ENCODE measurements at places on chromosomes 5 and 9.

GRCh38 chr5:169837686-169838085 is 142.6 kb downstream of the INSYN2B start:
- no peak for DNase-seq

DNA sequence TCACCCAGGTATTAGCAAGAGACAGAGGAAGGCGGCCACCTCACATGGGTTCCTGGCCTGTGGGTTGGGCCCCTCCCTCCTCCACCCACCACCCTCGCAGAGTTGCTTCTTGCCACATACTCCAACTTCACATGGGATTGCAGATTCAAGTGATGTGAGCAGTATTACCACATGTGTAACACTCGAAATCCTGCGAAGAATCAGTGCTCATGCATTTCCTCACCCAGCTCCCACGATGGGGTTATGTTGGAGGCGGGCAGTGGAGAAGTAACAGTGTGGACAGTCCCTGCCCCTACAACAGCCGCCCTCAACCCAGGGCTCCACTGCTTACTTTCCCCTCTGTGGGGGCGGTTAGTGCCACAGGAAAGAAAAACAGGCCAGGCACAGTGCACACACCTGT is 3.9 kb upstream of the FBP1 start:
- DNase-seq: no peak

GRCh38 chr5:175728885-175729828 is 71.3 kb downstream of the HRH2 start:
- no peak for DNase-seq

DNA sequence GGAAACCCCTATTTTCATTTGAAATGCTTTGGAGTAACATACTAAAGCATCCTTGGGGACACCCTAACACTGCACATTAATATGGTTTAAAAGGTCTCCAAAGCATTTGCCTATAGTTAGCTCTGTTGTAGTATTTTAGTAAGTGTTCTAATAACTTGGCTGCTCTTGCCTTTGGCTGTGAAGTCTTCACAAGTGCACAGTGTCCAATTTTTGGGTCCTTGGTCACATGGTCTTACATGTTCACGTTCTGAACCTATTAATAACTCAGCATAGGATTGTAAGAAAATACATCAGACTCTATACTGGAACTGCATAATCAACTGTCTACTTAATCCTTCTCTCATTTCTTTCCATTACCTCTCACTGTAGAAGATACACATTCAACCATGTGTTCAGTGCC is 17.4 kb downstream of the ADAMTS19 start:
- DNase-seq: no peak

DNA sequence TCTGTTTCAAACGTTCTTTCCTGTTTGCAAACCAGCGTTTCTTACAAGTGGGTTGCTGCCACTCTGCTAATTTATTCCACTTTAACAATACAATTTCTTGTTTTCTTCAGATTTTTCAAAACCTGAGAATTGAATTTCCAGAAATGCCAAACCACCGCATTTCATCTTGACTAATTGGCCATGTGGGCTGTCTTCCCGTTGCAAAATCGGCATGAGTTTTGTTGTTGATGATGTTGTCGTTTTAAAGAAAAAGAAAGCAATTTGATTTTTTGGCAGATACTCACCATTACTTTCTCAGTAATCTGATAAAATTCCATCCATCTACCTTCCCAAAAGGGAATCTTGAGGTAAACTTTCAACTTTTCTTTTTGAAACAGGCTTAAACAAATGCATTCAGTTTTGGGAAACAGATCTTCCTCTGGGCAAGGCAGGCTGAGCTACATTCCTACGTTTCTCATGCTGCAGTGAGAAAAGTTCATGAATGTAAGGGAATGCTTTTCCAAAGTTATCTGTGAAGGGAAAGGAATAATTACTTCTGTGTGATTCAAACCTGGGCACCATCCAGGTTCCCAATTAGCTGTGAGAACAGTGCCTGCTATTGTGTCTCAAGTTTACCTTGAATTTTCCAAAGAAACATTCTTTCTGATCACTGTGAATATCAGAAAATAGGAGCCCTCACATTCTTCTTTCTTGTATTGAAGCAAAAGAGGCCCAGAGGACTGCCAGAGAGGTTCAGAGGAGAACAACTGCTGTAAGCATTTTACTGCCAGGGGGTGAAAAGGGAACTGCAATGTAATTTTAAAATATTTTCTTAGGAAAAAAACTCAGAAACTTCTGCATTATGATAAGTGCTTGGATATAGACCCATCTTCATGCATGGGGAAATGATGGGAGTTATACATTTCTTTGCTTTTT is 100.7 kb upstream of the TUT7 start:
- DNase-seq: no peak

DNA sequence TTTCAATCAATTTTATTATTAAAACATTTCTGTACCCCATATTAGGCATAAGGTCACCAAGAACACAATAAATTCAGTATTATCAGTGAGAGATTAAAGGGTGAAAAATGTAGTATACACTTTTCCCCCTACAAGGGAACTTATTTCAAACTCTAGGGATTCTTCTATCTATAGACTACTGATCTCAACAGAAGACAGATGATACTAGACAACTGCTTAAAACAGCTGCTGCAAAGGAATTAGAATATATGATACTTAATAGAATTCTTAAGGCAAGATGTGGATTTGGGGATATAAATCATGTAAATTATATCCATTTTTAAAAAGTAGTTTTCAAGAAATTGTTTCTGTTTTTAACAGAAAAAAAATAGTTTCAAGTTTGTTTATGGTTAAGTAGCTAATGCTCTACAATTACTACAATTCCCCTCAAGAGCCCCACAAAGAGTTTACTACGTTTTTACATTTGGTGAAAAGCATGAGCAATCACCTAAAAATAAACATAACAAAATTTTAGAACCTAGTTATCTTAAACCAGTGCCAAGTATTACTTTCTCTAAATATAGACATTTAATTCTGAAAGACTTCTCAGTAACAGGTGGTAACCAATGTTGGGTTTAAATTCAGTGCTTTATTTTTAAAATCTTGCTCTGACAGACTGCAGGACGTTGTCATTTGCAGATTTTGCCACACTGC is 6.0 kb downstream of the KIF24 start:
- no peak for DNase-seq
